ENCODE measurements at places on chromosomes 5 and 9. TPM values are rescaled to one million over a fixed set of nuclear protein-coding genes. Genes with fewer than 3 reads are reported as not detected.

The IL3 gene
- not detected for total RNA-seq

The CCL28 gene
- 0.21 TPM for total RNA-seq

The NMUR2 gene
- total RNA-seq, result not detected

The CDC20B gene
- 0.16 TPM for total RNA-seq

The PNPLA7 gene
- total RNA-seq, result 0.75 TPM

The GALNT12 gene
- 4.1 TPM for total RNA-seq

The CDO1 gene
- total RNA-seq, result 0.09 TPM

The HEMGN gene
- not detected for total RNA-seq

The PCDHGA4 gene
- total RNA-seq, result 0.10 TPM
